ENCODE measurements at places on chromosomes 7 and 10.

GRCh38 chr10:15898046-15898445, 37.7 kb upstream of the MINDY3 start:
- DNase-seq: peak; percentile 29

DNA sequence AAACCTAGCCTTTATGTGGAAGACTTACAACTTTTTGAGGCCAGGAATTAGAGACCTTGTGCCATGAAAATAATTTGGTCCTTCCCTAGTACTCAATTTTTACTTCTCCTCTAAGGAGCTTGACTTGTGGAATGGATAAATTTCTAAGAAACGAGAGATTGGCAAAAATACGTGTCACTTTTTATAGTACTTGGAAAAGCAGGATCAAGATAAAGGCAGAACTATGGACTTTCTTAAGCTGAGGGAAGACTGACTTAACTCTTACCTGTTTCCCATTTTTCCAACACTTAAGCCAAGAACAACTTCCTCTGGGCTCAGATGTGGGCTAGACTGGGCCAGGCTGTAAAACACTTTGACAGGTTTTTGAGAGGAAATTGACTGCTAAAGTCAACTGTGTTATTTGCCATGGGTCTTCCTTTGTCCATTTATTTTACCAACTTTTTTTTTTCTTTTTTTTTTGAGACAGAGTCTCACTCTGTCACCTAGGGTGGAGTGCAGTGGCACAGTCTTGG, 2.0 kb upstream of the WBP1L start:
- no peak for DNase-seq

- peak; percentile 77 for DNase-seq
Measured at GRCh38 chr7:55593515-55594318, 21.4 kb upstream of the VOPP1 start.

GRCh38 chr7:33418251-33418701, 288.9 kb downstream of the BBS9 start:
- peak; percentile 38 for DNase-seq

GRCh38 chr10:114081911-114082583, 38.4 kb downstream of the ADRB1 start:
- DNase-seq: no peak

DNA sequence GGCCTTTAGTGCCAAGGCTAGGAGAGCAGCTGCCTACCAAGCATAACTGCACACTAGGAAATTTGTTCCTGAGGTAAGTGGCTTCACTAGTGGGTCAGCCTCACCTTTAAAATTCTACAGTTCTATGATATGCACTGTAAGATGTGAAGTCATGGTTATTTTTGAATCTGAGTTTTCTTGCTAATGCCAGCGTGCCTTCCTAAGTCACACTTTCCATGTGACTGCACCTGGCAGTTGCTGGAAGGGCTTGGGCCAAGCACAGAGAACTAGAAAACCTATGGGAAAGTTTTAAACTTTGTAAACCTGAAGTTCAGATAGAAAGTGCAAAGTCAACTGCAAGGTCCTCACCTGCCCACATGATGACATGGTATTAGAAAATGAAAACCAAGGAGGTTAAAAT, 42.5 kb downstream of the STEAP1B start:
- DNase-seq: no peak

- no peak for DNase-seq
Measured at GRCh38 chr7:18558910-18559309, 63.4 kb downstream of the HDAC9 start.

Data from AG20443 (cell line).